ENCODE measurements at places on chromosomes 7 and 10.
A peak's percentile ranks its signal among the peaks of the same experiment; 100 is the strongest.

- peaks cover 3% of the 10 kb centered on the region for H3K27me3 ChIP-seq
- no peaks in the 10 kb centered on the region for H3K36me3 ChIP-seq
- no peak for DNase-seq
- no peak overlapping the region for H3K4me3 ChIP-seq
- H3K4me1 ChIP-seq: no peaks in the 10 kb centered on the region
Measured at GRCh38 chr7:156401617-156402016, 239.0 kb upstream of the RNF32 start.

GRCh38 chr7:155724327-155725005 lies 80.0 kb downstream of the RBM33 start:
- no peaks in the 10 kb centered on the region for H3K4me1 ChIP-seq
- DNase-seq: no peak
- H3K27ac ChIP-seq: no peak overlapping the region
- H3K4me3 ChIP-seq: no peak overlapping the region

- peaks cover 21% of the 10 kb centered on the region for H3K27me3 ChIP-seq
- H3K27ac ChIP-seq: no peak overlapping the region
- no peaks in the 10 kb centered on the region for H3K36me3 ChIP-seq
- DNase-seq: no peak
- no peak overlapping the region for H3K4me3 ChIP-seq
Measured at GRCh38 chr7:103551016-103551415, 105.0 kb upstream of the SLC26A5 start.

GRCh38 chr10:98431016-98431415 lies 15.7 kb downstream of the HPS1 start:
- H3K27me3 ChIP-seq: no peaks in the 10 kb centered on the region
- DNase-seq: no peak
- H3K27ac ChIP-seq: no peak overlapping the region
- H3K36me3 ChIP-seq: peaks cover 40% of the 10 kb centered on the region
- H3K4me3 ChIP-seq: no peak overlapping the region
- H3K4me1 ChIP-seq: no peaks in the 10 kb centered on the region

- no peak overlapping the region for H3K27ac ChIP-seq
- H3K4me1 ChIP-seq: peaks cover 7% of the 10 kb centered on the region
- no peaks in the 10 kb centered on the region for H3K27me3 ChIP-seq
- H3K36me3 ChIP-seq: peaks cover 8% of the 10 kb centered on the region
Measured at GRCh38 chr7:1720326-1720725, 50.2 kb downstream of the ELFN1 start.

DNA sequence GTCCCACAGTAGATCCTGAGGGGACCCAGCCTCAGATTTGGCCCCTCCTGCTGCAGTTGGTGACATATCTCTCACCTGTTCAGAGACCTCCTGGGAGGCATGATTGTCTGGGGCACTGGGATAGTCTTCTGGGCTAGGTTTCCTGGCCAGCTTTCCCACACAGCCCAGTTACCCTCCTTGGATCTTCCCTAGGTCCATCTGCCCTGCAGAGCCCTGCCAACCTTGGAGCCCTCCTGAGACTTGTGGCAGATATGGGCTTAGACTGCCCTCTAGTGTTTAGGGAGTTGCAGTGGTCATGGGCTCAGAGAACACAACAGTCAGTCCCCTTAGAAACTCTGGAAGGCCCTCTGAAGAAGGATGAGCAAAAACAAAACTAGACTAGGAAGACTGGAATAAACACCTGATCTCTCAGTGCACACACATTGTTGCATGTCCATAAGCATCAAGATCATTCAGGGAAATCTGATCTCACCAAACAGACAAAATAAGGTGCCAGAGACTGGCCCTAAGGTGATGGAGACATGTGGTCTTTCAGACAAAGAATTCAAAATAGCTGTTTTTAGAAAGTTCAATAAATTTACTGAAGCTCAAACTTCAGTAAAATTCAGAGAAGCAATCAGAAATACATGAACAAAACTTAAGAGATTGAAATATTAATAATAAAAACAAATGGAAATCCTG lies 324.6 kb downstream of the ATRNL1 start:
- peaks cover 3% of the 10 kb centered on the region for H3K27me3 ChIP-seq
- H3K4me3 ChIP-seq: no peak overlapping the region
- no peak for DNase-seq
- peaks cover 3% of the 10 kb centered on the region for H3K36me3 ChIP-seq

DNA sequence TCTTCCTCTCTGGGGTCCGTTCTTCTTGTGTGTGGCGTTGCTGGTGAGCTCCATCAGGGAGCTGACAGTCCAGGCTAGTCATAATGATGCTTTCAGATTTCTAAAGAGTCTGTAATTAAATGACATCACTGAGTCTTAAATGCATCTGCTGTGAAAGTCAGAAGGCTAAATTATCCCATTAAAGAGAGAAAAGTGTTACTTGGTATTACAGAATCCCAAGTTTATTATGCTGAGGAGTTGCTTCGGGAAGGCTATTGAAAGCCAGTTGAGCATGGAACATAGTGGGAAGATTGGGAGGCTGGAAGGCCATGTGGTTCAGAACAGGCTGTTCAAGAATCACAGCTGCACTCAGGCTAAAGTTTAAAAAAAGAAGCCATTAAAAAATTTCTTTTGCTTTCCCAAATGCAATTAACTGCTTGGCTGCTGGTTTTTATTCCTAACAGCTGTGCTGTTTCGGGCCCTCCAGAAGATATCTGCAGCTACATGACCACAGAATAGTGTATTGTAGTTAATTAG lies 342.6 kb upstream of the LRGUK start:
- H3K27me3 ChIP-seq: no peaks in the 10 kb centered on the region
- H3K4me3 ChIP-seq: no peak overlapping the region
- peaks cover 6% of the 10 kb centered on the region for H3K4me1 ChIP-seq
- no peak for DNase-seq
- H3K36me3 ChIP-seq: peaks cover 3% of the 10 kb centered on the region
- no peak overlapping the region for H3K27ac ChIP-seq

- DNase-seq: no peak
- H3K4me3 ChIP-seq: no peak overlapping the region
- no peaks in the 10 kb centered on the region for H3K36me3 ChIP-seq
- no peaks in the 10 kb centered on the region for H3K4me1 ChIP-seq
Measured at GRCh38 chr7:44531421-44532380, 9.4 kb downstream of the NPC1L1 start.

DNA sequence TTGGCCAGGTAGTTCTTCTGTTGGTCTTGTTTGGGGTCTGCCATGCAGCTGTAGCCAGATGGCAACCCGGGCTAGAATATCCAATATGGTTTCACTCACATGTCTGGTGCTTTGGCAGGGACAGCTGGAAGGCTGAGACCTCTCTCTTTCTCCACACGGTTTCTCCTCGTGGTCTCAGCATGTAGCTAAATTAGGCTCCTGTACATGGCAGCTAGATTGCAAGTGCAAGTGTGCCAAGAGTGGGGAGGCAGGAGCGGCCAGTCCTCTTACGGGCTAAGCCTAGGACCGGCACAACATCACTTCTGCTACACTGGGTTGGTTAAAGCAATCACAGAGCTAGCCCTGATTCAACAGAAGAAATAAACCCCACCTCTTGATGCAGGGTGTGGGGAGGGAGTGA lies 9.3 kb upstream of the PDE1C start:
- H3K27me3 ChIP-seq: peaks cover 17% of the 10 kb centered on the region
- no peaks in the 10 kb centered on the region for H3K4me1 ChIP-seq
- no peak overlapping the region for H3K4me3 ChIP-seq
- no peak for DNase-seq
- H3K27ac ChIP-seq: no peak overlapping the region
- H3K36me3 ChIP-seq: no peaks in the 10 kb centered on the region

- H3K4me1 ChIP-seq: no peaks in the 10 kb centered on the region
- no peak overlapping the region for H3K27ac ChIP-seq
- no peak for DNase-seq
- H3K36me3 ChIP-seq: no peaks in the 10 kb centered on the region
- no peaks in the 10 kb centered on the region for H3K27me3 ChIP-seq
- H3K4me3 ChIP-seq: no peak overlapping the region
Measured at GRCh38 chr10:90007226-90007625, 305.8 kb downstream of the KIF20B start.

DNA sequence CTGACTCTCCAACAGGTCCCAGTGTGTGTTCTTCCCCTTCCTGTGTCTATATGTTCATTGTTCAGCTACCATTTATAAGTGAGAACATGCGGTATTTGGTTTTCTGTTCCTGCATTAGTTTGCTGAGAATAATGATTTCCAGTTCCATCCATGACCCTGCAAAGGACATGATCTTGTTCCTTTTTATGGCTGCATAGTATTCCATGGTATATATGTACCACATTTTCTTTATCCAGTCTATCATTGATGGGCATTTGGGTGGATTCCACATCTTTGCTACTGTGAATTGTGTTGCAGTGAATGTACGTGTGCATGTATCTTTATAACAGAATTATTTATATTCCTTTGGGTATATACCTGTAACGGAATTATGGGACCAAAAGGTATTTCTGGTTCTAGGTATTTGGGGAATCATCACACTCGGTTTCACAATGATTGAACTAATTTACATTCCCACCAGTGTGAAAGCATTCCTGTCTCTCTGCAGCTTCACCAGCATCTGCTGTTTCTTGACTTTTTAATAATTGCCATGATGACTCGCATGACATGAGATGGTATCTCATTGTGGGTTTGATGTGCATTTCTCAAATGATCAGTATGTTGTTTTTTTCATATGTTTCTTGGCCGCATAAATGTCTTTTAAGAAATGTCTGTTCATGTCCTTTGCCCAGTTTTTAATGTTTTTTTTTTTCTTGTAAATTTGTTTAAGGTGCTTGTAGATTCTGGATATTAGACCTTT lies 60.2 kb downstream of the LSMEM1 start:
- H3K4me3 ChIP-seq: no peak overlapping the region
- peaks cover 22% of the 10 kb centered on the region for H3K4me1 ChIP-seq
- no peaks in the 10 kb centered on the region for H3K27me3 ChIP-seq
- peaks cover 1% of the 10 kb centered on the region for H3K36me3 ChIP-seq

DNA sequence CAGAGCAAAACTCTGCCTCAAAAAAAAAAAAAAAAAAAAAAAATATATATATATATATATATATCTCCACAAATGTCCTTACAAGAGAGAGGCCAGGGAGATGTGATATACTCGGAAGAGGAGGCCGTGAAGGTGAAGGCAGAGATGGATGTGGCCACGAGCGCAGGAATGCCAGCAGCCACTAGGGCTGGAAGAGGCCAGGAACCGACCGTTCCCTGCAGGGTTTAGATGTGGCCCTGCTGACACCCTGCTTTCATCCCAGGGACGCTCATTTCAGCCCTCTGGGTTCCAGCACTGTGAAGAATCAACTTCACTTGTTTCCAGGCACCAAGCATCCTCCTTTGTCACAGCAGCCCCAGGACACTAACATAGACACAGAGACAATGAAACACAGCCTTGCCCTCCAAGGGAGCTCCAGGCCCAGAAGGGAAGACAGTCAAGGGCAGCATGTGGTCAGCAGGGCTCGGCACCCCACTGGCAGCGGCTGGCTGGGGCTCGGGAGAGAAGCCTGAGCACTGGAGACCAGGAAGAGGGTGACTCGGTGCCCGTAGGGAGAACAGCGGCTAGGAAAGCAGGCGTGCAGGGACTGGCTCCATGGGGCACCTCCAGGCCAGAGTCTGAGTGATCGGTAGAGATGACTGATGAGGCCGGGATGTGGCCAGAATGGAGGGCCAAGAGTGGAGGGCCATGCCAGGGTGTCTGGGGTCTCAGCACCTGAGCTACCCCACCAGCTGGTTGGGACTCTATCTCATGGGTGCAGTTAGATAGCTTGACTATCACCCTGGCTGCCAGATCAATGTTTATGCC lies 7.6 kb downstream of the WDR86 start:
- H3K4me1 ChIP-seq: peaks cover 65% of the 10 kb centered on the region
- DNase-seq: no peak
- no peak overlapping the region for H3K4me3 ChIP-seq
- H3K27ac ChIP-seq: peak overlapping the region; percentile 85
- peaks cover 21% of the 10 kb centered on the region for H3K36me3 ChIP-seq

DNA sequence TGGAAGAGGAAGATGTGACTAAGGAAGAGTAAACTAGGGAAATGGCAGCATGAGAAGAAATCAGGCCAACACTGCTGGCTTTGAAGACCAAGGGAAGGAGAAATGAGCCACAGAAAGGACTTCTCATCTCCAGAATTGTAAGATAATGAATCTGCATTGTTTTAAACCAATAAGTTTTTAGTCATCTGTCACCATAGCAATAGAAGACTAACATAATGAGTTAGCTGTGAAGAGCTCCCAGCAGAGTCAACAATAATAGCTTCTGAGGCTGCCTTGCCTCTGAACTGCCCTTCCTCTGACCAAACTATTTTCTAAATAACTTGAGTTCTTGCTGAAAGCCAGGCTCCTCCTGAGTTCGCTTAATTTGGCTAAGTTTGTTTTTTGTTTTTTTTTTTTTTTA lies 103.6 kb downstream of the CACNA2D1 start:
- no peaks in the 10 kb centered on the region for H3K27me3 ChIP-seq
- H3K36me3 ChIP-seq: no peaks in the 10 kb centered on the region
- no peak for DNase-seq
- peaks cover 1% of the 10 kb centered on the region for H3K4me1 ChIP-seq
- H3K27ac ChIP-seq: no peak overlapping the region

GRCh38 chr10:131000244-131000643 lies 311.3 kb downstream of the TCERG1L start:
- no peaks in the 10 kb centered on the region for H3K36me3 ChIP-seq
- H3K4me3 ChIP-seq: no peak overlapping the region
- no peak overlapping the region for H3K27ac ChIP-seq
- no peak for DNase-seq
- peaks cover 30% of the 10 kb centered on the region for H3K27me3 ChIP-seq

DNA sequence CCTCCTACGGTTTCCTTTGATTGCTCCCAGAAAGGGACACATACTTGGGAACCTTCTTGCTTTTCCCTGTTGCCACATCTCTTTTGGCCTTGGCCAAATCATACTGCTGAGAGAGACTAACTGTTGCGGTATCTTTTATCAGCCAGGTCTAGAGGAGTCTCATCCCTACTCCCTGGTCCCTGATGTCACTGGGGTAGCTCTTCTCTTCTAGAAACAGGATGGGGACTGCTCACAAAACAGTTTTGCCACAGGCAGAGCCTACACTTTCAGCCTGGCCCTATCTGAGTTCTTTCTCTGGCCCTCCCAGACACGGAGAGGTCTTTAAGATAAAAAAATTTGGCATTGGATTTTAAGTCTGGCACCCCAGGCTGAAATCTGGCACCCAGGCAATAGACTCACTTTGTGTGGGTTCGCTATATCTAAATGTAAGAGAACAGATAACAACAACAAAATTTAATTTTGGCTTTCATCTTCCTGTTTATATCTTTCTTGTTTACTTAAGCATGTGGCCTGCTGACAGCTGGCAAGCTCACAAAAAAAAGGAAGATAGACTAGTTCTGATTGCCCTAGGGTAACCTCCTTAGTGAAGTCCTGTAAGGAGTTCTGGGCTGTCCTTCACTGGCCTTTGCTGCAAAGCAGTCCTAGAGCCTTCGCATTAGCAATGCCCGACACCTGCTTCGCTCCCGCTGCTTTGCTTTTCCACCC lies 228.3 kb upstream of the NPVF start:
- H3K4me1 ChIP-seq: peaks cover 16% of the 10 kb centered on the region
- no peak overlapping the region for H3K27ac ChIP-seq
- no peaks in the 10 kb centered on the region for H3K36me3 ChIP-seq
- peaks cover 61% of the 10 kb centered on the region for H3K27me3 ChIP-seq
- H3K4me3 ChIP-seq: no peak overlapping the region
